ENCODE measurements at places on chromosomes 4 and X. TPM values are rescaled to one million over a fixed set of nuclear protein-coding genes. Genes with fewer than 3 reads are reported as not detected.

DNA sequence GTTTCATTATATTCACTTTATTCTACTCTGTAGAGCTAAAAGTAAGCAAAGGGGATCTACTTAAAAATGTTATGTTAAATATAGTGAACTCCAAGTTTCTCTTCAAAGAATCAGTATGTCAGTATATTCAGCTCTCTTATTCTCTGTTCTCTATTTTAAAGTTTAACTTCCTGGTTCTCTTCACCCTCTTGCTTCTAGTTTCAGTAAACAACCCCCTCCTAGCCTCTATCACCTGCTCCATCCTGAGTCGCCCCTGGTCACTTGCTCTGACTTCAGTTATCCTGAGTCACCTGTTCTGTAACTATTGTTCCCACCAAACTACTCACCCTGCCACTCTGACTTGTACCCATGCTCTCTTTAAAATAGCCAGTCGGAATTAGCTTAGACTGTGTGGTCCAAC is 180.9 kb upstream of the AADAT start:
- no peaks in the 10 kb centered on the region for H3K4me1 ChIP-seq
- no peak for DNase-seq
- no peak overlapping the region for H3K27ac ChIP-seq
- H3K36me3 ChIP-seq, result no peaks in the 10 kb centered on the region
- H3K27me3 ChIP-seq, result no peaks in the 10 kb centered on the region

DNA sequence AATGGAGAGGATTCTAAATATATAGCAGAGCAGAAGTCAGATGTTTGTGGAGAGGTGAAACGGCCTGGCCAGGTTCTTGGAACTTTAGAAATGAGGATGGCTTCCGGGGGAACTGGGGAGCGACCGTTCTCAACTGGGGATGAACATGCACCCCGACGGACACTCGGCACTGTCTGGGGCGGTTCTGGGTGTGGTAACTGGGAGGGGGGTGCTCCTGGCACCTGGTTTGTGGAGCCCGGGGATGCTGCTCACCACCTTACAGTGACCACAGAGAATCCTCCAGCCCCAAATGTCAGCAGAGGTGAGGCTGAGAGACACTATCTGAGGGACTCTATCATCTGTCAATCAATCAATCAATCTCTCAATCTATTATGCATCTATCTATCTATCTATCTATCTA is 69.0 kb upstream of the PPP2R3B start:
- H3K4me1 ChIP-seq, result no peaks in the 10 kb centered on the region
- no peaks in the 10 kb centered on the region for H3K36me3 ChIP-seq
- no peak for DNase-seq
- H3K27ac ChIP-seq, result no peak overlapping the region
- H3K27me3 ChIP-seq, result no peaks in the 10 kb centered on the region

- H3K4me3 ChIP-seq, result no peak overlapping the region
- no peak overlapping the region for H3K27ac ChIP-seq
- H3K36me3 ChIP-seq, result no peaks in the 10 kb centered on the region
These were observed 12.3 kb downstream of the CTAG1A start for GRCh38 chrX:154597221-154597620.

DNA sequence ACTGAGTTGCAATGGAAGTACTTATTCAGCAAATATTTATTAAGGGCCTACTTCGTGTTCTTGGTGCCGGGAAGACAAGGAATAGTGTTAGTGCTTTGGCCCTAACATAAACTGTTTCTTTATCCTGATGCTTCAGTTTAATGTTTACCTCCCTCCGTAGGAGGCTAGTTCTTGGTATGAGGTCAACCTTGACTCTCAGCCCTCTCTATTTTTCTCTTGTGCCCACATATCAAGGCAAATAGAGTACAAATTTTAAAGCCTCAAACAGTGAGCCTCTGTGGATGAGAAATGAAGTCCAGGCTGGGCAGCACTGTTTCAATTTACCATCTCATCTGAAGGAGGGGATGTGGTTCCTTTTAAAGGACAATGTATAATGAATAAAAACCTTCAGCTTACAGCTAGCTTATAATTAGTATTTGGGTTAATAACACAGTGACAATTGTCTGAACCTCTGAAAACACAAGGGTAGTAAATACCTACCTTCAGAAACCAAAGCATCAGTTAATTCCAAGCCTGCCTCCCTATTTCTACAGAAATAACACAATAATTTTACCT is 68.5 kb downstream of the SH3RF1 start:
- no peak overlapping the region for H3K4me3 ChIP-seq
- H3K4me1 ChIP-seq, result peaks cover 8% of the 10 kb centered on the region
- H3K27ac ChIP-seq, result peak overlapping the region; percentile 68
- DNase-seq, result no peak
- no peaks in the 10 kb centered on the region for H3K27me3 ChIP-seq

- H3K4me1 ChIP-seq, result peaks cover 2% of the 10 kb centered on the region
- no peak for DNase-seq
- no peak overlapping the region for H3K27ac ChIP-seq
- H3K4me3 ChIP-seq, result no peak overlapping the region
- H3K36me3 ChIP-seq, result no peaks in the 10 kb centered on the region
These were observed 161.0 kb upstream of the EOLA2 start for GRCh38 chrX:150099316-150099715.

DNA sequence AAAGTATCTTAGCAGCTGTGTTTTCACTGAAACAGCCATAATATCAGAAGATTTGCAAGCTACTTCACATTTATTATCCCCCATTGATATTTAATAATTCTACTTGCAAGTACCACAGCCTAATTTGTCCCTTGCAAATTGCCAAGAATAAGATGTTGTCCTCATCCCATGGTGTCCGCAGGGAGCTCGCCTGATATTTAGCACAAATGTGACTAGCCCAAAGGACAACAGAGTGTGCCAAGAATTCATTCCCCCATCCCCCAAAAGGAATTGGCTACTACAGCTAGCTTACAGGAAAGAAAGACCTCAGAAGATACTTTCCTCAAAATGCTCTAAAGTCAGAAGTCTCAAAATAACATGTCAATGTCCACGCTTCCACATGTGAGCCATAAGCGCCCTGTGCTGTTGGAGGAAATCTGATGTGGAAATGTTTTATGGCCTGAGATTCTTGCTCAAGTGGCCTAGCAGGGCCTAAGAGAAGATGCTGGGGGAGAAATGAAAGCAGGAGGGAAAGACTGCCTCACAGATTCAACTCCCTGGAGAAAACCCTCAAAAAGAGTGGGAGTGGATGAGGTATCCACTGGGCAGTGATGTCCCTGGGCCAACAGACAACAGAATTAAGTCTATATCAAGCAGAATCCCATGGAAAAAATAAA is 111.4 kb downstream of the SH3KBP1 start:
- H3K4me1 ChIP-seq, result peaks cover 2% of the 10 kb centered on the region
- no peaks in the 10 kb centered on the region for H3K36me3 ChIP-seq
- no peak for DNase-seq
- no peak overlapping the region for H3K27ac ChIP-seq
- no peaks in the 10 kb centered on the region for H3K27me3 ChIP-seq

DNA sequence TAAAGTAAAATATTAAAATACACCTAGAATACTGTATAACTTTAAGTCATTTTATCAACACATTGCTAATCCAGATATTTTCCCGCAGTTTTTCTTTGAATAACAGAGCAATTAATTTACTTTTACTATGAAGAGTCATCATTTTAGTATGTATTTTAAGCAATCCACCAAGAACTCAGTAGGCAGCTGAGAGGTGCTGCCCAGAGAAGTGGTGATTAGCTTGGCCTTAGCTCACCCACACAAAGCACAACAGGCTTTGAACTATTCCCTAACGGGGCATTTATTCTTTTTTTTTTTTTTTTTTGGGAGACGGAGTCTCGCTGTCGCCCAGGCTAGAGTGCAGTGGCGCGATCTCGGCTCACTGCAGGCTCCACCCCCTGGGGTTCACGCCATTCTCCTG is 74.4 kb downstream of the CD38 start:
- no peak overlapping the region for H3K4me3 ChIP-seq
- H3K27ac ChIP-seq, result no peak overlapping the region
- DNase-seq, result no peak
- no peaks in the 10 kb centered on the region for H3K4me1 ChIP-seq

DNA sequence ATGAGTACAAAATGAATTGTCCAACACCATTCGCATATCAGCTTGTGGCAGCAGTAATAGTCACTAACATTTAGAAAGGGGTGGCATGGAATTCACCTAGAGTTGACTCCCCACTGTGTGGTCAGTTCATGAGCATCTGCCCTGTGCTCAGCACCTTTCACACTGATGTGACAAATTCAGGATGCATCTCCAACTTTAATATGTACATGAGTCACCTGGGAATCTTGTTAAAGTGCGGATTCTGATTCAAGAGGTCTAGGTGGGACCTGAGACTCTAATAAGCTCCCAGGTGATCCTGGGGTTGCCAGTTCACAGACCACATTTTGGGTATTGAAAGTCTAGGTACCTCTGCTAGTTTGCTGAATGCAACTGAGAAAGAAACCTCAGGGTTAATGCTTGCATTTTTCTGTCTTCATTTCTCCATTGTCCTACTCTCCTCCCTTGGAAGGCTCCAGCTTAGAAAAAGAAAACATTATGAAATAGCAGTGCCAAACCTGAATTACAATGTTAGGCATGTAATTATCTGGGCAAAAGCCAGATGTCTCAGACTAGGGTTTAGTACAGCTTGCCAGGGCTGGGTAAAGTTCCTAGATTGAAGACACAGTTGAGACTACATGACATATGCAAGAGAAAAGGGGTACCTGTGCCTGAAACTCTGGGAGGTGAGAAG is 32.7 kb downstream of the TMSB4X start:
- no peaks in the 10 kb centered on the region for H3K36me3 ChIP-seq
- H3K27me3 ChIP-seq, result no peaks in the 10 kb centered on the region
- no peak overlapping the region for H3K4me3 ChIP-seq
- no peaks in the 10 kb centered on the region for H3K4me1 ChIP-seq

MID1 gene
- 8.5 TPM for total RNA-seq

All from fibroblast of lung (primary cell).